ENCODE measurements at places on chromosomes 5 and 9.
A peak's percentile ranks its signal among the peaks of the same experiment; 100 is the strongest.

- no peaks in the 10 kb centered on the region for H3K27me3 ChIP-seq
- H3K4me1 ChIP-seq = peaks cover 13% of the 10 kb centered on the region
- DNase-seq = peak; percentile 79
- H3K36me3 ChIP-seq = no peaks in the 10 kb centered on the region
Measured at GRCh38 chr9:133944746-133945135, 47.4 kb downstream of the VAV2 start.

DNA sequence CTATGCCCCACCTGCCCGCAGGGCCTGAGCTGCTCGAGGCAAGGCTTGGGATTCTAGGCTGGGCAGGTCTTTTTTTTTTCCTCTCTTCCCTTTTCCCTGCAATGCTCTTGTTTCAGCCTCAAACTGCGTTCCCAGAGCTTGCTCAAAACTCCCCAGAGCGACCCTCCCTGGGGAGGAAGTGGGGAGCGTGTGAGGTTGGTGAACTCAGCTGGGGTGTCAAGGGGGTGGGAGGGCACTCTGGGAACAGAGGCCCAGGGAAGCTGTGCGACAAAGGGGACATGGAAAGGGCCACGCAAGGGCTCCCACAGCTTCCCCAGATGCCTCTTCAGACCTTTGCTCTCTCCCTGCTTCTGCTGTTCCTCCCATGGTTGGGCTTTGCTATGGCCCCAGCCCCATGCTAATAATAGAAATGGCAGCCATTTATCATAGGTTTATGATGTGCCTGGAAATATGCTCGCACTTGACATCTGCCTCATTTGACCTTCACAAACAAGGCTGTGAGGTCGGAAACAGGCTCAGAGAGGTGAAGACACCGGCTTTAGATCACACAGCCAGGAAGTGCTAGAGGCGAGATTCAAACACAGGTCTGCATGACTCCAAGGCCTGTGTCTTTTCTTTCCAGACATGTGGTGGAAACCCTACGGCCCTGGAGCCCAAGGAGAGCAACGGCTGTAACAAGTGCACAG is 40.9 kb upstream of the IL17B start:
- H3K27ac ChIP-seq = no peak overlapping the region
- DNase-seq = no peak
- H3K4me3 ChIP-seq = no peak overlapping the region
- no peaks in the 10 kb centered on the region for H3K27me3 ChIP-seq

GRCh38 chr9:95793924-95794828 is 81.3 kb upstream of the ERCC6L2 start:
- H3K4me3 ChIP-seq = no peak overlapping the region
- H3K27me3 ChIP-seq = no peaks in the 10 kb centered on the region
- no peak for DNase-seq
- H3K4me1 ChIP-seq = no peaks in the 10 kb centered on the region

DNA sequence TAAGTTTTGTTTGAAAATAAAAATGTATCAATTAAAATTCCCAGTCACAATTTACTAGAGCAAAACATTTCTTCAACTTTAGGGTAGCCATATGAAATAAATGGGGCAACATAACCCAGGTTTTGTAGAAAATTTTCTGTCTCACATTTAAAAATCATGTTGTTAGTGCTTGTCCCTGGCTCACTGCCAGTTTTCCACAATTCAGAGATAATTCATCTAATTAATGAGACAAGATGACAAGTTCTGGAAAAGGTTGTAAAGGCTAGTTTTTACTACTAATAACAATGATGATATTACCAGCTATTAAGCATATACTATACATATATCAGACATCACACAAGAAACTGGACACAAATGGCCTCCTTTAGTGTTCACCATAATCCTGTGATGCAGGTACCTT is 45.9 kb downstream of the MEGF9 start:
- no peak overlapping the region for H3K27ac ChIP-seq
- no peaks in the 10 kb centered on the region for H3K36me3 ChIP-seq
- no peak for DNase-seq
- no peak overlapping the region for H3K4me3 ChIP-seq
- peaks cover 18% of the 10 kb centered on the region for H3K4me1 ChIP-seq
- H3K27me3 ChIP-seq = no peaks in the 10 kb centered on the region

GRCh38 chr9:131405428-131405827 is 11.5 kb downstream of the PRRC2B start:
- no peaks in the 10 kb centered on the region for H3K27me3 ChIP-seq
- H3K36me3 ChIP-seq = no peaks in the 10 kb centered on the region
- H3K4me3 ChIP-seq = no peak overlapping the region
- peaks cover 59% of the 10 kb centered on the region for H3K4me1 ChIP-seq
- H3K27ac ChIP-seq = peak overlapping the region; percentile 67
- no peak for DNase-seq
